ENCODE measurements at places on chromosomes 12 and 14. TPM values are rescaled to one million over a fixed set of nuclear protein-coding genes. Genes with fewer than 3 reads are reported as not detected.

Gene KLRG1
- 0.53 TPM for total RNA-seq

DNA sequence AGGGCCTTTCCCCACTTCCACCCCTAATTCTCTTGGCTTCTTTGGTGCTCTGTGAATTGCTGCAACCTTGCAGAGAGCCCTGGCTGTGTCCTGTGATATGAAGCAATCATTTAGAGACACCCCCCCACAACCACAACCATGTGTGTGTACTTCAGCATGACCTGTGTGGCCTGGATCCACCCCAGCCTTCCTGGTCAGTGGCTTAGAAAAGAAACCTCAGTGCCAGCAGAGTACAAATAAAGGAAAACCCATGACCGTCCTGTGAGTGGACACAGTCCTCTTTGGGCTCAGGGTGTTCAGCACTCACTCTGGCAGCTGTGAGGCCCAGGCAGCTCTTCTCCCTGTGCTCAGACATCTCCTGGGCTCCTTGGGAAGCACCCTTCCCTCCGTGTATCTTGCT is 206.6 kb upstream of the DIO3 start:
- no peaks in the 10 kb centered on the region for H3K36me3 ChIP-seq
- no peak overlapping the region for H3K27ac ChIP-seq
- H3K27me3 ChIP-seq: no peaks in the 10 kb centered on the region
- no peak for DNase-seq
- no peak overlapping the region for H3K4me3 ChIP-seq

DNA sequence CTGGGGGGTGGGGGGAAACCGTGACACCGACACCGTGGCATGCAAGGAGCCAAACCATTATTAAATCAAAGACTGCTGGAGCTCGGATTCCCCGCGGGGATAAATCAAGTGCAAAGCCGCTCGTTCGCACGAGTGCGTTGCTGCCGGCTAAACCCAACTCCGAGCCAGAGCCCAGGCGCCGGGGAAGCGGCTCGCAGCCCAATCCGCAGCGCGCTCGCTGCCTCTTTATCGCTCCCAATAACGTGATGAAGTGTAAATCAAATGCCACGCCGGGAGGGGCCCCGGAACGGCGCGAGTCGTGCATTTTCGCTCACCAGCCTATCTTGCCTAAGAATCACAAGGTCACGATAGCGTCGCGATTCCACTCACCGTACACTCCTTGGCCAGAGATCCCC is 1.3 kb downstream of the MDGA2 start:
- DNase-seq: no peak
- H3K27ac ChIP-seq: no peak overlapping the region
- no peaks in the 10 kb centered on the region for H3K36me3 ChIP-seq
- peak overlapping the region; percentile 3 for H3K4me3 ChIP-seq

DNA sequence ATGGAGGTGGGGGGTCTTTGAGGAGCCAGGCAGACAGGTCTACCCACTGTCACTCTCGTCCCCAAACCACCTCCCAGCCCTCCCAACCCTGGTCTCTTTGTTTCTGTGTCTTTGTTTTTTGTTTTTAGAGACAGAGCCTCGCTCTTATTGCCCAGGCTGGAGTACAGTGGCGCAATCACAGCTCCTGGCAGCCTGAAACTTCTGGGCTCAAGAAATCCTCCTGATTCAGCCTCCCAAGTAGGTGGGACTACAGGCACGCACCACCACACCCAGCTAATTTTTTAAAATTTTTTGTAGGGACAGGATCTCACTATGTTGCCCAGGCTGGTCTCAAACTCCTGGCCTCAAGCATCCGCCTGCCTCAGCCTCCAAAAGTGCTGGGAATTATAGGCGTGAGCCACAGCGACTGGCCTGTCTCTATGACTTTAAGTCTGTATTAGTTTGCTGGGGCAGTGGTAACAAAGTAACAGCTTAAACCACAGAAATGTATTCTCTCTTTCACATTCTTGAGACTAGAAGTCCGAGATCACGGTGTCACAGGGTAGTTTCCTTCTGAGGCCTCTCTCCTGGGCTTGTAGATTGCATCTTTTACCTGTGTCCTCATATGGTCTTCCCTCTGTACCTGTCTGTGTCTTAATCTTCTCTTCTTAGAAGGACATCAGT is 26.1 kb downstream of the DTX1 start:
- no peaks in the 10 kb centered on the region for H3K4me1 ChIP-seq
- H3K27ac ChIP-seq: no peak overlapping the region
- no peaks in the 10 kb centered on the region for H3K36me3 ChIP-seq
- no peaks in the 10 kb centered on the region for H3K27me3 ChIP-seq

- H3K27ac ChIP-seq: no peak overlapping the region
- no peaks in the 10 kb centered on the region for H3K36me3 ChIP-seq
- H3K4me1 ChIP-seq: no peaks in the 10 kb centered on the region
- no peak for DNase-seq
- no peak overlapping the region for H3K4me3 ChIP-seq
- H3K27me3 ChIP-seq: no peaks in the 10 kb centered on the region
These were observed 69.8 kb downstream of the GAS2L3 start for GRCh38 chr12:100643246-100643645.

DNA sequence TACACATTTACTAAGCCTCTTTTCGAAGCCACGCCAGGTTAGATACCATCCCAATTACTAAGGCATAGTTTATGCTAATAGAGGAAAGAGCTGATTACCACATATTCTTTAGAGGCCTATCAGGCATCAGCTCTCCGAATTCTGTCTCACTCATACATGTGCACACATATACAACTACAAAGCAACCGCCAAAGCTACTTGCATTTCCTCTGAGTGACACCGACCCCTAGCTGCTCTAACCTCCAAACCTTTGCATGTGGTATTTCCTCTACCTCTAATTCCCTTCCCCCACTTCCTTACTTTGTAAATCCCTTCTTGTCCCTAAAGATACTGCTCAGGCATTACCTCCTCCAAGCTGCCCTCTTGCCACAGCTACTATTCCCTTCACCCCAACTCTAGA is 107.2 kb downstream of the DUSP6 start:
- H3K27me3 ChIP-seq: no peaks in the 10 kb centered on the region
- no peak overlapping the region for H3K27ac ChIP-seq
- no peak overlapping the region for H3K4me3 ChIP-seq
- H3K4me1 ChIP-seq: no peaks in the 10 kb centered on the region
- H3K36me3 ChIP-seq: no peaks in the 10 kb centered on the region

- no peak overlapping the region for H3K27ac ChIP-seq
- no peaks in the 10 kb centered on the region for H3K27me3 ChIP-seq
- no peak for DNase-seq
- H3K36me3 ChIP-seq: no peaks in the 10 kb centered on the region
- no peaks in the 10 kb centered on the region for H3K4me1 ChIP-seq
- H3K4me3 ChIP-seq: no peak overlapping the region
These were observed 4.0 kb upstream of the MYO1H start for GRCh38 chr12:109343677-109344076.

GRCh38 chr14:104140213-104140462 is 1.8 kb downstream of the KIF26A start:
- no peak overlapping the region for H3K4me3 ChIP-seq
- no peak overlapping the region for H3K27ac ChIP-seq
- peaks cover 11% of the 10 kb centered on the region for H3K4me1 ChIP-seq
- peaks cover 11% of the 10 kb centered on the region for H3K27me3 ChIP-seq
- no peaks in the 10 kb centered on the region for H3K36me3 ChIP-seq

GRCh38 chr12:73465106-73465505 is 1072.5 kb upstream of the ATXN7L3B start:
- no peak overlapping the region for H3K4me3 ChIP-seq
- no peaks in the 10 kb centered on the region for H3K36me3 ChIP-seq
- H3K4me1 ChIP-seq: no peaks in the 10 kb centered on the region
- no peaks in the 10 kb centered on the region for H3K27me3 ChIP-seq
- H3K27ac ChIP-seq: no peak overlapping the region

DNA sequence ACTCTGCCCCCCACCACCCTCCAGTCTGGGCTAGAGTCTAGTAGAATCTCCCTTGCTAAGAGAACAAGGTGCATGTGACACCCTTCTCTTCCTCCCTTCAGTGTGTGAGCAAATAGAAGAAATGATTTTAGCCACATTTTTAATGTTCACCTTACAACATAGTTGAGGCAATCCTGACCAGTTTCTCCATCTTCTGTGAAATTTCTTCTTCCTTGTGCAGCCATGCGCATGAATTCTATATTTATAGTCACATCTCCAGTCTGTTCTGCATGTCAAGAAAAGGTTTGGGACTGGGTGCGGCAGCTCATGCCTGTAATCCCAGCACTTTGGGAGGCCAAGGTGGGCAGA is 9.5 kb upstream of the LTA4H start:
- no peaks in the 10 kb centered on the region for H3K36me3 ChIP-seq
- H3K4me3 ChIP-seq: no peak overlapping the region
- H3K27ac ChIP-seq: no peak overlapping the region
- H3K27me3 ChIP-seq: no peaks in the 10 kb centered on the region
- peaks cover 9% of the 10 kb centered on the region for H3K4me1 ChIP-seq
- no peak for DNase-seq

GRCh38 chr14:36952689-36953088 is 219.7 kb downstream of the SLC25A21 start:
- no peaks in the 10 kb centered on the region for H3K4me1 ChIP-seq
- no peak overlapping the region for H3K4me3 ChIP-seq
- H3K27ac ChIP-seq: no peak overlapping the region
- H3K27me3 ChIP-seq: no peaks in the 10 kb centered on the region

DNA sequence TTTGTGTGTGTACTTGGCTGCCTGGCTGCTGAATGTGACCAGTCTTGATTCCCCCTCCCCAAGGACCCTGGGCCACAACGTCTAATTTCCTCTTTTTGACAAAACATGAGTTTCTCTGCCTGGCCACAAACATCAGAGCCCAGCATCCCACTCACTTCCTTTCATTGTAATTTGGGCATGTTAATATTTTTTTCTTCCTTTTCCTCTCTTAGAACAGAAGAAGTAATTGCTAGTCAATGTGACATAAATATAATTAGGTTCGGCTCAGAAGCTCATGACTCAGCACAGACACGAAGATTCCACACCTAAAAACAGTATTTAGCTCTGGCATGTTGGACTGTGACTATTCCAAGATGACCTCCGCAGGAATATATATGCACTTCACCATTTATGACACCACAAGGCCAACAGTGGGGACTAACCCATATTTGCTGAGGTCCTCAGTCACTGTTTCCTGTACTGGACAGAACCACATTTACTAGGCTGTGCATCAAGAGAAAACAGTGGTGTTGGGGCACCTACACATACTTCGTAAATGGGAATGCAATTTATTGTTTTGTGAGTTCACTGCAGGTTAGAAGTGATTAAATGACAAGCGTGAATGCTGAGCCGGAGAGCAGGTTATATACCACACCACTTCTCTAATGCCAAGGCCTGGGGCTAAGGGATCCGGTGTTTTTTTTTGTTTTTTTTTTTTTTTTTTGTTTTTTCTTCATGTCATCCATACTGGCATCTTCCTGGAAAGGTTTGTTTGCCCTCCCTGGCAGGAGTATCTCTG is 4.2 kb downstream of the GSG1 start:
- H3K4me3 ChIP-seq: no peak overlapping the region
- H3K4me1 ChIP-seq: peaks cover 10% of the 10 kb centered on the region
- no peaks in the 10 kb centered on the region for H3K36me3 ChIP-seq
- DNase-seq: no peak
- H3K27ac ChIP-seq: peak overlapping the region; percentile 92

- no peaks in the 10 kb centered on the region for H3K27me3 ChIP-seq
- H3K4me3 ChIP-seq: peak overlapping the region; percentile 47
- no peak overlapping the region for H3K27ac ChIP-seq
These were observed 242.0 kb downstream of the BMP4 start for GRCh38 chr14:53714495-53715192.

DNA sequence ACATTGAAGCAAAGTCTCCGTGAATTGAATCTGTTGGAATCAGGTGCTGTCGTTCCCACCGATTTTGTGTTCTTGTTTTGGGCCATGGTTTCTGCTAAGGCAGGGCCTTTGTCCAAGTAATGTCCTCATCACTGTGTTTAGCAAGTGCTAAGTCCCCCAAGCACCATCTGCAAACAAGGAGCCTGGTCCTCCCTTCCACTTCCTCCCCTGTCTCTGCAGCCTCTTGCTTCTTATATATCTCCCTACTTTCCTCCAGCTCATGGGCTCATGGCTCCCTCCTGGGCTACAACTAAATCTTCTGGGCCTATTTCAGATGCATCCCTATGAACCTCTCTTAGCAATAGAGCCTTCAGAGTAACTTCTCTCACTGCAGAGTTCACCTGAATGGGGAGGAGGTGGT is 25.8 kb upstream of the CMKLR1 start:
- H3K4me1 ChIP-seq: no peaks in the 10 kb centered on the region
- DNase-seq: no peak

- no peaks in the 10 kb centered on the region for H3K27me3 ChIP-seq
- H3K27ac ChIP-seq: peak overlapping the region; percentile 68
- no peak overlapping the region for H3K4me3 ChIP-seq
- no peaks in the 10 kb centered on the region for H3K4me1 ChIP-seq
These were observed 35.7 kb downstream of the NID2 start for GRCh38 chr14:52033101-52033642.

DNA sequence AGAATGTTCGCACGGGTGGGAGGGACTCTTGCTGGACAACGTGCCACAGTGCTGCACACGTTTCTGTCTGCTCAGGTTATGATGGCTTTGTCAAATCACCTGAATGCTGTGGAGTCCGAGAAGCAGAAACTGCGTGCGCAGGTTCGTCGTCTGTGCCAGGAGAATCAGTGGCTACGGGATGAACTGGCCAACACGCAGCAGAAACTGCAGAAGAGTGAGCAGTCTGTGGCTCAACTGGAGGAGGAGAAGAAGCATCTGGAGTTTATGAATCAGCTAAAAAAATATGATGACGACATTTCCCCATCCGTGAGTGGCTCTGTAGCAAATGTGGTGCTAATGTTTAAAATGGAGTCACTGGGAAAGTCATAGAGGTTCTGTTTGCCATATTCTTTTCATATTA is 28.5 kb downstream of the KLC1 start:
- peaks cover 79% of the 10 kb centered on the region for H3K36me3 ChIP-seq
- peaks cover 18% of the 10 kb centered on the region for H3K4me1 ChIP-seq
- no peak overlapping the region for H3K4me3 ChIP-seq
- no peaks in the 10 kb centered on the region for H3K27me3 ChIP-seq

DNA sequence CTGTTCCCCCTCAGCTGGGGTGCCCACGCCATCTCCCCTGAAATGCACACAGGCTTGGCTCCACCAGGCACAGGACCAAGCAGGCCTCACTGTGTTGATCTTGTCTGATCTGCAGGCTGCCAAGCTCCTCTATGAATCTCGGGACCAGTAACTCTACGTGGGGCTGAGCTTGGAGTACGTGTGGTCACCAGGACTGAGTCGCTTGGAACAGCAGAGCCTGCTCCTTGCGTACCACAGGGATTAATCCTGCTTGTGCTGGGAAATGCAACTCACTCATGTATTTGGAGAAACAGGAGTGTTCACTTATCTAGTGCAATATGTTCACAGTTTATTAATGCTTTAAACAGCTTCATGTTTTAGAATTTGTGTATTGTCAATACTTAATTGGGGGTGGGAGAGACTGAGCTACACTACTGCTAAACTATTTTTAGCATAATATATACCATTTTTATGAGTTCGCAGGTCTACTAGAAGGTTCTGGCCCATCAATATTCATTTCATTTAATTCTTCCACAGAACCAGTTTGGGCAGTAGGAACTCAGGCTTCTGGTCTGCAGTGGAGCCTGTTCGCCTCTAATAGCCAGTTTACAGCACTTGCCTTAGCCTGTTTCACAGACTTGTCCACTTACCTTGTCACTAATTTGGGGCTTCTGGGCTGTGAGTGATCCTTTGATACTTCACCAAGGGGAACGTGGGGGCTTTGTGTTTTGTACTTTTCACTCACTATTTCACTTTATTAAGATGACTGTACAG is 17.4 kb downstream of the ZFYVE21 start:
- H3K4me1 ChIP-seq: peaks cover 36% of the 10 kb centered on the region
- H3K27ac ChIP-seq: no peak overlapping the region
- no peak overlapping the region for H3K4me3 ChIP-seq
- H3K36me3 ChIP-seq: peaks cover 57% of the 10 kb centered on the region
- no peaks in the 10 kb centered on the region for H3K27me3 ChIP-seq

GRCh38 chr12:75560167-75560566 is 48.8 kb upstream of the KRR1 start:
- H3K27me3 ChIP-seq: no peaks in the 10 kb centered on the region
- no peak overlapping the region for H3K4me3 ChIP-seq
- no peak for DNase-seq
- no peaks in the 10 kb centered on the region for H3K36me3 ChIP-seq
- H3K27ac ChIP-seq: no peak overlapping the region
